Activated CD4-positive, alpha-beta T cell treated with anti-CD3 and anti-CD28 coated beads, Interleukin-2, amount 10 ng/mL, durations not matched to agents 7 days and 5 days (primary cell): ENCODE measurements at places on chromosomes 7 and 10. TPM values are rescaled to one million over a fixed set of nuclear protein-coding genes. Genes with fewer than 3 reads are reported as not detected.
A peak's percentile ranks its signal among the peaks of the same experiment; 100 is the strongest.

The FANK1 gene
- 0.31 TPM for total RNA-seq

DNA sequence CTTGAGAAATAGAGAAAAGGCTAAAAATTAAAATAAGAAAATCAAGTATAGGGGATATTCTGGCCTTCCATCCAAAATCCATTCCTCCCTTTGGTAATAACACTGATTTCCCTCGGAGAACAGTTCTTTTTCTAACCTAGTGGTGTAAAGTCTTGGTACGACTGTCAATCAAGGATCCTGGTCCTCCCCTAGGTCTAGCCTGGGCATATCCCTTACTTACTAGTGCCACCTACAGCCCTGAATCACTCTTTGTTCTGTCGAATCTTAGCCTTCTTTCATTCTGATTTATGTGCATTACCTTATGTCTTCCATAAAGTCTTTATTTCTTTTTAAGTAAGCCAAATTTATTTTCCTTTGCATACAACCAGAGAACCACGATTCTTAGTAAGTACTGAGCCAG lies 298.7 kb upstream of the LRRTM3 start:
- no peak for DNase-seq

DNA sequence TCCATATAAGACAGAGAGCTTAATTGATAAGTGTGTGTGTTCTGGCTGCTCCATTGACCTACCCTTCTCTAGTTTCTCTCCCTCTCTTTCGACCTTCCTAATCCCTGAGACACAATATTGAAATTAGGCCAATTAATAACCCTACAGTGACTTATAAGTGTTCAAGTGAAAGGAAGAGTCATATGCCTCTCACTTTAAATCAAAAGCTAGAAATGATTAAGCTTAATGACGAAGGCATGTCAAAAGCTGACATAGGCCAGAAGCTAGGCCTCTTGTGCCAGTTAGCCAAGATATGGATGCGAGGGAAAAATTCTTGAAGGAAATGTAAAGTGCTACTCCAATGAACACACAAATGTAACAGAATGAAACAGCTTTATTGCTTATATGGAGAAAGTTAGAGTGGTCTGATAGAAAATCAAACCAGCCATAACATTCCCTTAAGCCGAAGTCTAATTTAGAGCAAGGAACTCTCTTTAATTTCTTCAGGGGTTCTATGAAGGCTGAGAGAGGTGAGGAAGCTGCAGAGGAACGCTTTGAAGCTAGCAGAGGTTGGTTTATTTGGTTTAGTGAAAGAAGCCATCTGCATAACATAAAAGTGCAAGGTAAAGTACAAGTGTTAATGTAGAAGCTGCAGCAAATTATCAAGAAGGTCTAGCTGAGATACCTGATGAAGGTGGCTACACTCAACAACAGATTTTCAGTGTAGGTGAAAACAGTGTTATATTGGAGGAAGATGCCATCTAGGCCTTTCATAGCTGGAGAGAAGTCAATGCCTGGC lies 53.8 kb downstream of the ST7 start:
- DNase-seq, result no peak

The PALS2 gene
- 20.2 TPM for total RNA-seq

- DNase-seq, result no peak
Observed at GRCh38 chr7:88309819-88310218, 3.1 kb upstream of the STEAP4 start.

The TDRD1 gene
- 0.10 TPM for total RNA-seq

The COA1 gene
- total RNA-seq, result 47.1 TPM

DNA sequence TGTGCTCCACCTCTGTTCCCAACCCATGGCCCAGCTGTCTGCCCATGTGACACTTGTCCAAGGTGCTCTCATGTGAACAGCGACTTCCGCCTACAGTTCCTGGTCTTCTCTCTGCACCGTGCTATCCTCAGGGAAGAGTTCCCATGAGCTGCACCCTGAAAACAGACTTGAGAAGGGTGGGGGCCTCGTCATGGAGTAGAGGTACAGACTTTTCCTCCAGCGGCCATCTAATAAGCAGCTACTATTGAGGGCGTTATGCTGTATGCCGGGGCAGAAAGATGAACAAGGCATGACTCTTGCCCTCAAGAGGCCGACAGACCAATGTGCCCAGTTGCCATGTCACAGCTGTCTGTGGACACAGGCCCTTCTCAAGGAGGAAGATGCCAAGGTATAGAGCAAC lies 25.4 kb upstream of the LYZL1 start:
- no peak for DNase-seq

The H2BK1 gene
- total RNA-seq, result not detected

The GPR15LG gene
- not detected for total RNA-seq

DNA sequence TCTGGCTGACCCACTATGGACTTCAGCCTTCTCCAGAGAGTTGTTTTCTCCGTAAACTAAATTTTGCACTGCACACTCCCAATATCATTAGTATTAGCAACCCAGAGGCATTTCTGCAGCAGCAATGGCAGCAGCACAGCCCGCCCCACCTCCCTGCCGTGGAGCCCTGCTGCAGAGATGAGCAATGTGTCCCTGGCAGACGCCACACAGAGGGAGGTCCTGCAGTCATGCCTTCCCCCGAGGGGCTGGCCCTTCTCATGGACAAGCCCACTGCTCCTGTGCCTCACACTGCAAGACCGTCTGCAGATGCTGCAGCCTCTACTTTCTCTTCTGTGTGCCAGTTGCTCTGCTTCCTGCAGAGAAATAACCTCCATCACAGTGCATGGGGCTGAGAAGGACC lies 393.4 kb upstream of the MKI67 start:
- no peak for DNase-seq

DNA sequence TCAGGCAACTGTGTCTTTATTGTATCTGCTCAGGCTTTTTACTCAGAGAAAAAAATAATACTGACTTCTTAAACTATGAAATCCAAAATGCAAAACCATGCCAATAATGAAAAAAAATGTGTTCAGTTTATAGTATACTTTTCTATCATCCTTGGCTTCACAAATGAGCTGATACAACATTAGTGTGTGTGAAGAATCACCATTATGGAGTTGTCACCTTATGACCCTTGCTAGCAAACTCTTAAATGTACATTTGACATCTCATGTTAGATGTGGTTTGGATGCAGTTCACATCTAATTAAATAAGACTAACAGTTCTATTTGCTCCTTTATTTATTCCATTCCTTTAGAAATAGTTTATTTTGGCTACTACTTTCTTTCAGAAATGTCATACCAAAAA lies 4.2 kb upstream of the OR2A2 start:
- DNase-seq, result no peak

DNA sequence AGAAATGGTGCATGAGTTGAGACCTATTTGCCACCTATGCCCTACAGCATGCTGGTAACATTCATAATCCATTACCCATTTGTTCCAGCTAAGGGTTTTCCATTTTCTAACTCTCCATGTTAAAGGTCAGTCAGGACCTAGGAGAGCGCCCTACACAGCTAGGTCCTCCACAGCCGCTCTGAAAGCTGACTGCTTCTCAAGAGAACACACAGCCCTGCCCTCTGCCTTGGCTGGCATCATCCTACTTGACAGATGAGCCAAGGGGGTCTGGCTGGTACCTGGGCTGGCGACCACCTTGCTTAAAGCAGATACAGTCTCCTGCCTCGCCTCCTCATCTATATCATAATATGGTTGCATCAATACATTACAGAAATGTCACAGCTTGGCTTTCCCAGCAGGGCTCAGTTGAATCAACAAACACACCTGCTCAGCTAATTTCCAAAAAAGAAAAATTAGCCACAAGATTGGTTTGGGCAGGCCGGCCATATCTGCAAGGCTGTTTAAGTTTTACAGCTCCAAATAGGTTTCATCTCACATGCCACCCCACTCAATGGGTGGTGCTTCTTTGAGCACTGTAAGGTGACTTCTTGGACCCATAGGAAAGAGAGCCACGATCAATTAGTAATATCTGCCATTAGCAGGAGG lies 17.3 kb downstream of the TLL2 start:
- no peak for DNase-seq

- no peak for DNase-seq
Observed at GRCh38 chr7:90595342-90595800, 750 bp upstream of the CDK14 start.

GRCh38 chr7:29464753-29465152 lies 98.9 kb upstream of the PRR15 start:
- DNase-seq, result no peak

The SLC16A9 gene
- total RNA-seq, result 0.12 TPM

DNA sequence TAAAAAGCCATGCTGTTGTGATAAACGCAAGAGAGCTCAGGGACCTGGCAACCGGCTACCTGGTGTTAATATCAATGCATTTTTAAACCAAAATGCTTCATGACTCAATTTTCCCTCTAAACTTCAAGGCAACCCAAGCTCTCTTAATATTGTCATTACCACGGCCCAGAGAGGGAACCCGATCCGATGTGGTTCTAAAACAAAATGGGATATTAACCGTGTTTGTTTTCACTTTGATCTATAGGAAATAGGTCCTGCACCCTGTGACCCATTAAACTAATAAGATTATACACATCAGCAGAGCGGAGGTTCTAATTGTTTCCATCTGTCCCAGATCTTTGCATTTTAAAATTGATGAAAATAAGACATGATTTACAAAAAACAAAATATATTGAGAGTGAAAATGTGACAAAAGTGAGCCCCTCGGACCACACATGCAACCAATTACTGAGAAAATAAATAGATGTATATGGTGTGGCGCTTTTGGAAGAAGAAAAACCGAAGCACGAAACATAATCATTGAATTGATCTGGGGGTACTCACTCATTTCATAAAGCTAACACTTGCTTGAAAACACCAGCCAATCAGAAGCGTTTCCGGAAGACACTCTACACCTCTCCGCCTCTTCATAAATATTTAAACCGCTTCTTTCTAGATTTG lies 290.3 kb upstream of the NFE2L3 start:
- DNase-seq, result no peak

GRCh38 chr10:121696854-121697253 lies 98.6 kb upstream of the FGFR2 start:
- DNase-seq, result peak; percentile 17

GRCh38 chr10:68800211-68800610 lies 27.1 kb upstream of the STOX1 start:
- DNase-seq, result no peak

- no peak for DNase-seq
Observed at GRCh38 chr10:8144496-8144895, 90.0 kb downstream of the GATA3 start.

DNA sequence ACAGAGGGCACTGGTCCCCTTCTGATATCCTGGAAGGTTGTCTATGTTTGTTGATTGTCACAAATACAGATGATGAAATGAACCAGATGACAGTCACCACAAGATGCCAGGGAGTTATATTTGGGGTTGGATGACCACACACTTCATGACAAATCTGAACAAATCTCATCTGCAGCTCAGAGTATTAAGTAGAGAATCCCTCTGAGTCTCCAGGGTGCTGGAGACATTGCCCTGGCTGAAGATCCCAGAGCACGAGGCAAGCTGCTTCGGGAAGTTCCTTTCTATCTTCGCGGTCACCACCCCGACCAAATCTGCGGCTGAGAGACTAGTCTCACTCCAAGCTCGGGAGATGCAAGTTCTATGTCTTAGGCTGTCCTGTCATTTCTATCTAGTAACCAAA lies 9.0 kb downstream of the DENND2A start:
- DNase-seq, result no peak

- no peak for DNase-seq
Observed at GRCh38 chr7:109003742-109004141, 434.1 kb downstream of the DNAJB9 start.

DNA sequence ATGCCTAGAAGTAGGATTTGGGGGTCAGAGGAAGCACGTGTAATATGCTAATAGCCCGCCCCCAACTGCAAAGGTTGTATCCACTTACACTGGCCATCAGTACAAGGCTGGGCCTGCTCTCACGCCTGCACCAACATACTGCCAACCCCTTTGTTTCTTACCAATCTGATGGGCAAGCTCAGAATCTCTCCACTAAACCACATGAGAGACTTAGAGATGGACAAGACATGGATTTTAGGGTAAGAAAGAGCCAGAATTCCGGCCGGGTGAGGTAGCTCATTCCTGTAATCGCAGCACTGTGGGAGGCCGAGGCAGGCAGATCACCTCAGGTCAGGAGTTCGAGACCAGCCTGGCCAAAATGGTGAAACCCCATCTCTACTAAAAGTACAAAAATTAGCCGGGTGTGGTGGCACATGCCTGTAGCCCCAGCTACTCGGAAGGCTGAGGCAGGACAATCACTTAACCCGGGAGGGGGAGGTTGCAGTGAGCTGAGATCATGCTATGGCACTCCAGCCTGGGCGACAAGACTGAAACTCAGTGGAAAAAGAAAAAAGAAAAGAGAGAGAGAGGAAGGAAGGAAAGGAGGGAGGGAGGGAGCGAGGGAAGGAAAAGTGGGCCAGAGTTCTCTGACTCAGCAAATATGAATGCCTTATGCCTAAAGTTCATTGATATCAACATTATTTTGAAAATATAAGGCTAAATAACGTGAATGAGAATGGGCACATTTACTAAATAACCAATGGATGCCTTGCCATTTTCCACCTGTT lies 162.2 kb downstream of the SLIT1 start:
- no peak for DNase-seq

The STOX1 gene
- total RNA-seq, result 1.5 TPM

- no peak for DNase-seq
Observed at GRCh38 chr7:140940898-140941297, 16.2 kb upstream of the BRAF start.

The RBM28 gene
- total RNA-seq, result 37.3 TPM

DNA sequence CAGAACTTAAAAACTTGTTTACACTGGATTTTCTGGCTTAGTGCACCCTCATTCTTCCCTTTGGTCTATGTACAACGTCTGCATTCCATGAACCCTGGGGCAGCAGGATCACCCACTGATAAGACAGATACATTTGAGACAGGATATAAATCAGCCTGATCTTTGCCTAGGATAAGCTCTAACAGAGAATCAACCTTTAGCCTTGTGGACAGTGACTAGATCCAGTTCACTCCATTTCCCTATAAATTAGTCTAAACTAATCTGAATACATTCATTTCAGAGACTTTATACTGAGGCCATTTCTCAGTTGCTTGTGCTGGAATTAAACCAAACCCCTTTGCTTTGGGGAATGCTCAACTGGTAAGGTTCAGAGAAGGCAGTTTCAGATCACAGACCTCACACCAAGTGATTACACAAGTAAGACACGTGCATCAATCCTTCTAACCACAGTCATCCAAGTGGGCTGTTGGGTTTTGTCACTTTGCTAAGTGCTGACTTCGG lies 639.8 kb upstream of the FZD8 start:
- no peak for DNase-seq

- DNase-seq, result no peak
Observed at GRCh38 chr7:14047709-14048399, 58.4 kb upstream of the ETV1 start.

DNA sequence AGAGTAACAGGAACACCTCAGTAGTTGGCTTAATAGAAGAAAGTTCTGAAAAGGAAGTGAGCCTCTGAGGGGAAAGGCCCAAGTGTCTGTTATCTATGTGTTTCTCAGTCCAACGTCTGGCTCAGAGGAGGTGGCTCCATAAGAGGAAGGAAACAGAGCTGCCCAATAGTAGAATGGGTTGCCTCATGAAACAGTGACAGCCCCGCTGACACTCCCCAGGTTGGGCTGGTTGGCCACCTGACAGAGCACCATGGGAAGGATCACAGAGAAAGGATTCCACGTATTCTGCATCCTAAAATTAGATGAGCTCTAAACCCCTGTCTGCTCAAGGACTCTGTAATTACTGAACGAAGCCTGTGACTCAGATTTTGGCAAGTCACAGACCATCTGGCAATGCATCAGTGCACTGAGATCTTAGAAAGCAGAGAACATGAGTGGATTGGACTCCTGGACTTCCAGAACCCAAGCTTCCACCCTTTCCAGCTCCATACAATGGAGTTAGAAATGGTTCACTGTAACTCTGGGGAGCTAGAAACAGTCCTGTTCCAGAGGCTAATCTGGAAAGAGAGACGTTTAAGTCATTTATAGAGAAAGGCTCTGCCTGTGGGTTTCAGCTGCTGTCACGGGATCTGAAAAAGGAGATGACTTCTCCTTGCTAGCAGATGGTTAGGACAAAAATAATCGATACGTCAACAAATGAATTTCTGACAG lies 2.9 kb downstream of the PKD2L1 start:
- DNase-seq, result peak; percentile 42
